ENCODE measurements at places on chromosomes 2 and 18.

DNA sequence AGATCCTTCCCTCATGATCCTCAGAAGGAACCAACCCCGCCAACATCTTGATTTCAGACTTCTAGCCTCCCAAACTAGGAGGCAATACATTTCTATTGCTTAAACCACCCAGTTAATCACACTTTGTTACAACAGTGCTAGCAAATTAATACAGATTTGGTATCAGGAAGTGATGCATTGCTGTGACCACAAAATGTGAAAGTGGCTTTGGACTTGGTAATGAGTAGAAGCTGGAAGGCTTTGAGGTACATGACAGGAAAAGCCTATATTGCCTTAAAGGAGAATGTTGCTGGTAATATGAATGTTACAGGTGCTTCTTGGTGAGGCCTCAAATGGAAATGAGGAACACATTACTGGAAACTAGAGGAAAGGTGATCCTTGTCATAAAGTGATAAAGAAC lies 260.3 kb downstream of the SATB2 start:
- no peak for DNase-seq

DNA sequence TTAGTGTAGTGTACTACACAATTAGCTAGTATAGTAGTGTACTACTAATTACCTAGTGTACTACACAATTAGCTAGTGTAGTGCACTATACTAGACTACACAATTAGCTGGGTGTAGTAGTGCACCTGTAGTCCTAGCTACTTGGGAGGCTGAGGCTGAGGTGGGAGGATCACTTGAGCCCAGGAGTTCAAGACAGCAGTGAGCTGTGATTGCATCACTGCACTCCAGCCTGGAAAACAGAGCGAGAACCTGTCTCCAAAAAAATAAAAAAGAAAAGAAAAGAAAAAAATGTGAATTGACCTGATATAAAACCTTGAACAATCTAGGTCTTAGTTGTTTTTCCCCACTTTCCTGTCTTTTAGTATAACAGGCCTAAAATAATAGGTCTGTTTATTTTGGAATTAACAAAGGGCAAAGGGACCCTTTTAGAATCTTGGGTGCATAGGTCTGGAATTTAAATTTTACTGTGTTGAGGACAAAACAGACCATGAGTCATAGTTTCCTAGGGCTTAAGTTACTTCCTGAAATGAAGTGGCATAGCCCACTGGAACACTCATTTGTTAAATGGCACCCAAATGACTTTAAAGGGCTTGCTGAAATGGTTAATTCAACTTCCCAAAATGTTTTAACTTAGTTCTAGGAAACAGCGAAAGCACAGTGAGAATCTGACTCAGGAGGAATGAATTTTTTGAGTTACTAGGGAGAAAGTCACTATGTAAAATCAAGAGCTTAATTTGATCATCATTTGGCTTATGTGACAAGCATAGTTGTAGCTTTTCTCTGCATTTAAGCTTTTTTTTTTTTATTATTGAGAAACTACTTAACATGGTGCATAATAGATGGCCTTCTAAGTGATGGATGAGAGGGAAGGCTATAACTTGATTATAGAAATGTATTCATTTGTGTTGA lies 50.7 kb upstream of the ARL5A start:
- no peak for DNase-seq

DNA sequence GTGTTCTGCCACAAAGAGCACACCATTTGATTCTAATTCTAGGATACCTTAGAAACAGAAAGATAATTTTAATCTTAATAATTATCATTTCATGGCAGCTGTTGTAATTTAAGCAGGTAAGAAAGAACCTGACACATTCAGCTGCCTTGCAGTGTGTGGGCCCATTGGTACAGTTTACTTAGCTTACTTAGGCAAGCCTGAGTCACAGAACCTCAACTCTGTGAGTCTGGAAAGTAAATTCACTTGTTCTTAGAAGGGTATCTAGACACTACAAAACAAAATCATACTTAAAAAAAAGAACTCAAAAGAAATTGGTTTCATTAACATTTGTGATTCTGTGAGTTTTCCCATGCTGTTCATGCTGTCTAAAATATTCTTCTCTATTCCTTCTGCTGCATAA lies 956.3 kb upstream of the SLC39A10 start:
- DNase-seq, result no peak

DNA sequence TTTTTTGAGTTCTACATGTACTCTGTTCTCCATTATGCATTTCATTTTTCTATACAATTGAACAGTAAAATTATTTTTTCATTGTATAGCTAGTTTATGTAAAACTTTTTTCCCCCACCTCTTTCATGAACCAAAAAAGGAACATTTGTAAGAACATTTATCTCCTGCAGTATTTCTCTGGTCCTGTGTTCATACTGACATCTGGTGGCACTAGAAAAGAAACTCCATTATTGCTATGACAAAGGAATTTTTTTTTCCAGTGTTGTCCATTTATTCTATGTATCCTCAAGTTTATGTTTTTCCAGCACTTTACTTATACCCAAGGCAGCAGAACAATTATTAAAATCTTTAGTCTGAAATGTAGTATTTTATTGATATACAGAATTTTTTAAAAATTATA lies 27.4 kb upstream of the CHAC2 start:
- DNase-seq, result no peak

- DNase-seq, result no peak
These were observed 254.9 kb downstream of the PAX3 start for GRCh38 chr2:222043897-222044296.

DNA sequence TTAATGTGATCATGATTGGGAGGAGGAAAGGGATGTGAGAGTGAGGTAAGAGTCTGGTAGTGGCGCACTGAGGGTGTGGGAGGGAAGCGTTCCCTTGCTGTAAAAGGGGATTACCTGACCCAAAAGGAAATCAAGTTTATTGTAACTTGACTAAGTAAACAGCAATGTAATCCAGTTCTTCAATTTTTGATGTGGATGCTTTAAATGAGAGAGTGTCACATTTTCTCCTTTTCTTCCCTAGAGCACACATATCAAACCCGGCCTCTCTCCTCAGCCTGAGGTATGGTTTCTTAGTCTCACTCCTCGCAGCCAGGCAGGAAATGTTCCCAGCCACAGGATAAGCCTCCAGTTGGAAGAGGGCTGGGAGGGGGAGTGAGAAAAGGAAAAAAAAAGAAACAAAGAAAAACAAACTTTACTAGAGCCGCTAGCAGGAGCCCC lies 688 bp upstream of the ARHGAP28 start:
- DNase-seq, result no peak

GRCh38 chr2:79292239-79292957 lies 132.8 kb upstream of the REG3A start:
- DNase-seq, result no peak

DNA sequence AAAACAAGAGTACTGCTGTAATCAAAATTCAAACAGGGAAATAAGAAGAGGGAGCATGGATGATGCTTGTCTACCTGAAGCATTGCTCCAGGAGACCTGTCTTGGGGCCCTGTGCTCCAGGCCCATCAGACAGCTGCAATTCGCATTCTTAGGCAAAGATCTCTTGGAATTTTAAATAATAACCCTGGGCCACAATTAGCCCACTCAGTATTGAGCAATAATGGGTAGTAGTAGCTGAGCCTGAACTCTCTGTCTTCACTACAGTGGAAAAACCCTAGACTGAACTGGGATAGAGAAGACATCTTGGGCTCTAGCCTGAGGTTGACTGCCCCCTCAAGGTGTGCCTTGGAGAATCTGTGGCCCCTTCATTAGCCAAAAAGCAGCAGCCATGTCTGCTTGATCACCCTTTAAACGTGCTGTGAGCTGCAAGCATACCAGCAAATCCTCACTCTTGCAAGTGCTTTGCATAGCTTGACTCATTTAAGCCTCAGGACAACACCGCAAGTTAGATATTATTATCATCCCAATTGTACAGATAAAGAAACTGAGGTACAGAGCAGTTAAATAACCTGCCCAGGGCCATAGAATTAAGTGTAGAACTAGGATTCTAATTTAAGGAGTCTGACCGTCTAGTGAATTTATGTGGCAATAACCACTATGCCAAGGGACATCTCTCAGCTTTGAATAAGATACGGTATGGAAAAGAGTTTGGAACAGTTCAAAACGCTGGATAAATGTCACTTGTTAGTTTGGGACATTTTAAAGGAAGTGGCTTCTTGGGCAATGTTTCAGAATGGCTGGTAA lies 69.0 kb downstream of the DDX1 start:
- DNase-seq, result no peak

DNA sequence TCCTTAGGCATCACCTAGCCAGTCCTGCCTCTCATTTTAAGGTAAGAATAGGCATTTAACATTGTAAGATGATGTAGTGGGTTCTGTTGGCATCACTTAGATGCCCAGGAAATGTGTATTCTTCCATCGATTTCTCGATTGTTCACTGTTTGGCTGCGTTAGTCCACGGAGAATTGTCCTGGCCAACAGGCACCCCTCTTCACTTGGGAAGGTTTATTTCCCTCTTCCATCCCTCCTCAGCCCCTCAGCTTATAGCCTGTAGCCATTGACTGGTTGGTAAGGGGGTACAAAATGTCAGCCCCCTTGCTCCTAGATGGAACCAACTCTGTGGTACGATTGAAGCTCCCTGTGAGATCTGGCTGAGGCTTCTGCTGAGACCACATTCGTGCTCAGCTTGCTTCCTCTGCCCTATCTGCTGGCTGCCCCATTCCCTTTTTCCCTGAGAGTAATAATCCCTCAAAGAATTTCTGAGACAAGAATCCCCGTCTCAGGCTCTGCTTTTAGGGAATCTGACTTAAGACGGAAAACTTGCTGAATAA lies 43.4 kb downstream of the PLEKHA3 start:
- no peak for DNase-seq

GRCh38 chr2:184654945-184655344 lies 56.6 kb downstream of the ZNF804A start:
- no peak for DNase-seq

DNA sequence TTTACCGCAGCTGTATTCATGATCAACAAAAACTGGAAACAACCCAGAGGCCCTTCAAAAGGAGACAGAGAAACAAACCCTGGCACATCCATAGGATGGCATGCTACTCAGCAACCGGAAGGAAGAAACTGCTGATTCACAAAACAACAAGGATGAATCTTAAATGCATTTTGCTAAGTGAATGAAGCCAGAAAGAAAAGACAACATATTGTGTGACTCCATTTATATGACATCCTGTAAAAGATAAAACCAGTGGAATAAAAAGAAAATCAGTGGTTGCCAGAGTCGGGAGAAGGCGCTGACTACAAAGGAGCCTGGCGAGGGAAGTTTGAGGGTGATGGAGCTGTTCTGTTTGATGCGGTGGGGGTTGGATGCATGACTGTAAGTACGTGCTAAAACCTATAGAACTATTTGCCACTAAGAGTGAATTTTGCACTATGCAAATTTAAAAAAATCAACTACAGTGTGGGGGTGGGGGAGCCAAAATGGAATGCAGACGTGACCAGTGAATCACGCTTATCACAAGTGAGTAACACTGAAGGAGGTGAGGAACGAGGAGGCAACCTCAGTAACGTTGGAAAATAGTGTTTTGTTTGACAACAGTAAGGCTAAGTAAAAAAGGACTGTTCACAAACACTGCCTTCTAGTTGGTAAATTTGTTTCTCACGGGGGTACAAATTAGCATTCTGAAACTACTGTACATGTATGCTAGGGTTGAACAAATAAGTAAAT lies 108.9 kb downstream of the INHBB start:
- DNase-seq, result no peak

DNA sequence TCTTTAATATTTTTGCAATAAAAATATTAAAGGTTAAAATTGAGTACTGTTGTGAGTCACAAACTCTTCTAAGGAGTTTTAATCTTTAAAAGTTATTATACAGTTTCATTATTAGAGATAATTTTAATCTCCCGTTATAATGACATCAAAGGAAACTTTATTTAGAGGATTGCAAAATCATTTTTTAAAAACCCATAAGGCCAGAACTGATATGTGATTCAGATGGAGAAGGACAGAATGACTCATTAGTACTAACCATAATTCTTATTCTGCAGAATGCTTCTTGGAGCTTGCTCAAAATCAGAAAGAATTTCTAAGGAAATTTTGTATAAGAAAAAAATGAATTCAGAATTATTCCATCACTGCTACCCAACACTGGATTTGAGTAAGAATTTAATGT lies 12.5 kb upstream of the HNRNPLL start:
- no peak for DNase-seq

DNA sequence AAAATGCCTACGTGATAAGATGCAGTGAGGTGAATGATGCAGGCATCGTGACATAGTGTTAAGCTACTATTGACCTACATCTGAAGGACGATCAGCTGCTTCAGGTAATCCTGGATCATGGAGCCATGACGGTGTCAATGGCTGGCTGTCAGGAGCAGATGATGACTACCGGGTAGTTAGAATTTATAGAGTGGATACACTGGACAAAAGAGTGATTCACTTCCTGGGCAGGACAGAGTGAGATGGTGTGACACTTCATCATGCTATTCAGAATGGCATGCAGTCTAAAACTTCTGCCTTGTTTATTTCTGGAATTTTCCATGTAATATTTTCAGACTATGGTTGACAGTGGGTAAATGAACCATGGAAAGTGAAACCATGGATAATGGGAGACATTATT lies 29.5 kb downstream of the METTL8 start:
- no peak for DNase-seq

DNA sequence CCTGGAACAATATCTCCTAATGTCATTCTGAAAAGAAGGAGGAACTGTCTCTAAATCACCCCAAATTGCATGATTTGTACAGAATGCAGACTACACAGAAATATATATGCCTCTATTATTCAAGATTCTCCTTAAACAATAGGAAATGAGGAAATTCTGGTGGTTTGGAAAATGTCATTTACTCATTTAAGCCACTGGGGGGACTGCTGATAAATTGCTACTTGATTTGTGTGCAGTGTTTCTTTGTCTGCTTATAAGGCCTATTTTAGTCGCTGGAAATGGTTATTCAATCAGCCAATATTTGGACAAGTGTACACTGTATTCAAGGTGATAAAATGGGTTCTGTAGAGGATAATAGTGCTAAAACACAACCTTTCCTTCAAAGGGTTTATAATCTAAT lies 801.9 kb upstream of the CELF4 start:
- no peak for DNase-seq

GRCh38 chr2:40344364-40344763 lies 107.5 kb downstream of the SLC8A1 start:
- DNase-seq, result no peak

- DNase-seq, result no peak
These were observed 132.7 kb upstream of the HS6ST1 start for GRCh38 chr2:128451084-128452023.

DNA sequence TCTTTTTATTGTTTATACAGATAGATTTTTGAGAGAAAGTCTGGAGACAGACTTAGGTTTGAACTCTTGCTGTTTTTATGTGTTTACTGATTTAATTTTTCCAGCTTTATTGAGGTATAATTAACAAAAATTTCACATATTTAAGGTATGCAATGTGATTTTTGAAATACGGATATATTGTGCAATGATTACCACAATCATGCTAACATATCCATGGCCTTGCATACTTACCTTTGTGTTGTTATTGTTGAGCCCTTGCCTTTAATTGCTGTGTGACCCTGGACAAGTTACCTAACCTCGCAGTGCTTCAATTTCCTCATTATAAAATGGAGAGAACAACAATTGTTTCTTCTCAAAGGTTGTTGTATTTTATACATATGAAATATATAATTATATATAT lies 13.9 kb upstream of the RBMS1 start:
- no peak for DNase-seq

- no peak for DNase-seq
These were observed 22.8 kb downstream of the ASB18 start for GRCh38 chr2:236241181-236242056.

GRCh38 chr2:69208023-69208595 lies 178.9 kb downstream of the GFPT1 start:
- DNase-seq, result no peak

GRCh38 chr2:121284463-121285449 lies at the start of gene TFCP2L1:
Gene TFCP2L1, minus strand, starts transcription at chr2:121285202. Its CDS starts 93 bp downstream, at chr2:121285109.
- peak; percentile 78 for DNase-seq

GRCh38 chr2:125745514-125745913 lies 910.4 kb upstream of the GYPC start:
- DNase-seq, result no peak
